ENCODE measurements at places on chromosomes 16 and 17. TPM values are rescaled to one million over a fixed set of nuclear protein-coding genes. Genes with fewer than 3 reads are reported as not detected.

TNFRSF17 gene
- not detected for total RNA-seq

FOXL1 gene
- total RNA-seq = 0.89 TPM

DOC2B gene
- 10.5 TPM for total RNA-seq

SLFN12L gene
- total RNA-seq = under 0.01 TPM

KRTAP9-8 gene
- total RNA-seq = not detected

PGAP3 gene
- total RNA-seq = 3.9 TPM

MAP2K6 gene
- 3.8 TPM for total RNA-seq

NAGS gene
- total RNA-seq = 2.0 TPM

CCDC154 gene
- total RNA-seq = 0.13 TPM

KREMEN2 gene
- not detected for total RNA-seq

RASD1 gene
- total RNA-seq = 5.4 TPM

GPR142 gene
- total RNA-seq = not detected

ERN2 gene
- not detected for total RNA-seq

IL34 gene
- total RNA-seq = 4.9 TPM

MAF gene
- 39.0 TPM for total RNA-seq

TBC1D28 gene
- not detected for total RNA-seq

CCDC200 gene
- total RNA-seq = not detected

EPN2 gene
- total RNA-seq = 15.0 TPM

SYCE1L gene
- total RNA-seq = 1.6 TPM

KRTAP1-1 gene
- not detected for total RNA-seq

AP2B1 gene
- 115 TPM for total RNA-seq

CCL16 gene
- total RNA-seq = 0.13 TPM

PITPNC1 gene
- 21.7 TPM for total RNA-seq

SLC12A3 gene
- total RNA-seq = not detected

DHRS7B gene
- 17.2 TPM for total RNA-seq

CDK5R1 gene
- 1.6 TPM for total RNA-seq

CNTNAP1 gene
- 11.5 TPM for total RNA-seq

RPUSD1 gene
- 22.2 TPM for total RNA-seq

NOG gene
- total RNA-seq = 1.1 TPM

UNC13D gene
- 2.9 TPM for total RNA-seq

CARD14 gene
- 0.39 TPM for total RNA-seq

CCL8 gene
- total RNA-seq = 0.13 TPM

P4HB gene
- total RNA-seq = 739 TPM

PRAC2 gene
- total RNA-seq = not detected

C17orf50 gene
- total RNA-seq = not detected

TSNAXIP1 gene
- total RNA-seq = 0.51 TPM

TAC4 gene
- not detected for total RNA-seq

CTRB2 gene
- total RNA-seq = not detected

PRSS8 gene
- total RNA-seq = not detected

SULT1A2 gene
- total RNA-seq = not detected

RASL10B gene
- under 0.01 TPM for total RNA-seq

CX3CL1 gene
- total RNA-seq = 4.0 TPM

HES7 gene
- not detected for total RNA-seq

PSMB10 gene
- total RNA-seq = 76.5 TPM

Data from dermis microvascular lymphatic vessel endothelial cell (primary cell).